ENCODE measurements at places on chromosomes 4 and X. TPM values are rescaled to one million over a fixed set of nuclear protein-coding genes. Genes with fewer than 3 reads are reported as not detected.

- no peaks in the 10 kb centered on the region for H3K36me3 ChIP-seq
- H3K4me1 ChIP-seq: no peaks in the 10 kb centered on the region
- DNase-seq: no peak
- H3K27ac ChIP-seq: no peak overlapping the region
- H3K4me3 ChIP-seq: no peak overlapping the region
- no peaks in the 10 kb centered on the region for H3K27me3 ChIP-seq
Observed at GRCh38 chrX:134688839-134689238, 30.6 kb upstream of the PLAC1 start.

DNA sequence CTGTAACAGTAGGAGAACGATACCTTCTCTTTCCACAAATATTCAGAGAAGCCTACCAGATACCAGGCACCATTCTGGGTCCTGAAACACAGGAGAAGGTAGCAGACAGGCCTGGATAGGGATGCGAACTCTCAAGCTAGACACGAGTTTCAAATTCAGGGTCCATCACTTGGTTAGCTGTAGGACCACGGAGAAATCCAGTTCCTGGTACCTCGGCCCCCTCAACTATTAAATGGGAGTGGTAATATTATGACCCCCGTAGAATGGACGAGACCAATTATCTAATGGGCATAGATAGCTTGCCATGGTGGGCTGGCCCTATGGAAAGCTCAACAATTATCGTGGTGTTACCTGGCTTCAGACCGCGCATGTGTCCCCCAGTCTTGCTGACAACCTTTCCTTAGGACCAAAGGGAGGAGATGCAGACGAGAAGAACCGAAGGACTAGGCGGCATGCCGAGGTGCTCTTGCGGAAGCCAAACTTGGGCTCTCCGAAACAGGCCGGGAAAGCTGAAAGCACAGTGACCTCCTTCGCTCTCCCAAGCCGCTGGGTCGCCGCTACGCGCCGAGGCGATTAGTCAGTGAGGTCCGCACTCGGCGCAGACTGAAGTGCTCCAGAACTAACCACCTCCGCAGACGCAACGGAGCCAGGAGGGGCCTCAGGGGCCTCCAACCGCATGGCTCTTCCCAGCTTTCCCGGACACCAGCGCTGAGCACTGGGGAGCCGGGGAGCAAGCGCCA, 19.6 kb downstream of the NKX3-2 start:
- no peak for DNase-seq
- peaks cover 100% of the 10 kb centered on the region for H3K27me3 ChIP-seq
- H3K27ac ChIP-seq: no peak overlapping the region
- no peaks in the 10 kb centered on the region for H3K4me1 ChIP-seq

- no peaks in the 10 kb centered on the region for H3K27me3 ChIP-seq
- H3K27ac ChIP-seq: no peak overlapping the region
Observed at GRCh38 chr4:6499238-6499600, 26.8 kb upstream of the PPP2R2C start.

- DNase-seq: peak; percentile 39
- peaks cover 13% of the 10 kb centered on the region for H3K36me3 ChIP-seq
- no peak overlapping the region for H3K27ac ChIP-seq
- H3K4me1 ChIP-seq: peaks cover 33% of the 10 kb centered on the region
- peaks cover 40% of the 10 kb centered on the region for H3K27me3 ChIP-seq
Observed at GRCh38 chr4:1166509-1167243, 5.7 kb downstream of the SPON2 start.

FAM9B gene
- polyA plus RNA-seq: not detected

SLC6A8 gene
- 9.1 TPM for polyA plus RNA-seq

TCEAL2 gene
- polyA plus RNA-seq: 2.6 TPM

- H3K4me3 ChIP-seq: no peak overlapping the region
- H3K4me1 ChIP-seq: no peaks in the 10 kb centered on the region
- H3K27ac ChIP-seq: no peak overlapping the region
- H3K36me3 ChIP-seq: no peaks in the 10 kb centered on the region
- no peaks in the 10 kb centered on the region for H3K27me3 ChIP-seq
Observed at GRCh38 chr4:105243446-105243845, 96.8 kb downstream of the TET2 start.

DNA sequence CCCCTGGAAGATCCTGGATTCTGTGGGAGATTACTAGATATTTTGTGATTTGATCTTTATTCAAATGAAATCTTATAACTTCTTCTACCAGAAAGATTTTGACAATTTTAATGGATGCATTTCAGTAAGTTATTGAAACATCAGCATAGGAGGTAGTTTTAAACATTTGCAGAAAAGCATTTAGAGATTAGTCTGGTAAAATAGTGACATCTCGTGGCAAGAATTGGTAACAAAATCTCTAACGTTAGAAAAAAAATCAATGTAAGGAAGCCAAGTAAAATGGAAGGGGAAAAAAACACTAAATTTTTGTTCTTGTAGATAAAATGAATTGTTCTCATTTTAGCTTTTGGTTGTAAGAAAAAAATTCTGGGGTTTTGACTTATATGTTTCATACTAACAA, 73.3 kb downstream of the TASL start:
- H3K4me3 ChIP-seq: no peak overlapping the region
- no peaks in the 10 kb centered on the region for H3K4me1 ChIP-seq
- H3K27me3 ChIP-seq: peaks cover 5% of the 10 kb centered on the region
- DNase-seq: peak; percentile 30
- no peaks in the 10 kb centered on the region for H3K36me3 ChIP-seq

GRCh38 chrX:41518127-41518840, 71.1 kb downstream of the NYX start:
- DNase-seq: no peak
- H3K4me1 ChIP-seq: no peaks in the 10 kb centered on the region
- H3K27ac ChIP-seq: no peak overlapping the region
- no peaks in the 10 kb centered on the region for H3K27me3 ChIP-seq
- H3K36me3 ChIP-seq: peaks cover 2% of the 10 kb centered on the region

GRCh38 chrX:26954029-26954428, 509.1 kb downstream of the PPP4R3C start:
- H3K4me1 ChIP-seq: no peaks in the 10 kb centered on the region
- no peaks in the 10 kb centered on the region for H3K27me3 ChIP-seq
- no peak overlapping the region for H3K27ac ChIP-seq
- no peaks in the 10 kb centered on the region for H3K36me3 ChIP-seq
- no peak for DNase-seq
- no peak overlapping the region for H3K4me3 ChIP-seq

DNA sequence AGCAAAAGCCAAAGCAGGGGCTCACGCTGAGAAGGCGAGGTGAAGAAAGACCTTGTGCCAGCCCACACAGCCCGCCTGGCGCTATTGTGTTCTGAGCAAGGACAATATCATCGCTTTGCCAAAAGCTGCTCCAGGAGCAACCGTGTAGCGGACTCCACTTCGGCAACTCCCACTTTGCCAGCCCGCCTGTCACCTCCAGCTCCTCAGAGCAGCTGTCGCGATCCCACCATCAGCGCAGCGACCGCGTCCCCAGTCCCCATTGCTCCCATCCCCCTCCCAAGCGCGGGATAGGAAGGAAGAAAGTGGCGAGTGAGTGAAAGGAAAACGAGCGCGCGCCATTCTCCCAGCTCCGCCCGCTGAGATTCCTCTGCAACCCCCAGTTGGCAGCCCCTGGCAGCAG, 759 bp downstream of the ZC4H2 start:
- peak overlapping the region; percentile 34 for H3K4me3 ChIP-seq
- H3K4me1 ChIP-seq: no peaks in the 10 kb centered on the region

- H3K36me3 ChIP-seq: no peaks in the 10 kb centered on the region
- peaks cover 15% of the 10 kb centered on the region for H3K27me3 ChIP-seq
- peak; percentile 30 for DNase-seq
Observed at GRCh38 chr4:162163892-162164759, at the start of gene FSTL5. FSTL5 (minus strand) TSS chr4:162164000; CDS start chr4:162111396, 52,604 bp downstream.

GRCh38 chr4:152991398-152991797, 55.3 kb downstream of the FHDC1 start:
- DNase-seq: no peak
- no peak overlapping the region for H3K27ac ChIP-seq
- H3K4me1 ChIP-seq: peaks cover 6% of the 10 kb centered on the region
- no peaks in the 10 kb centered on the region for H3K36me3 ChIP-seq

DNA sequence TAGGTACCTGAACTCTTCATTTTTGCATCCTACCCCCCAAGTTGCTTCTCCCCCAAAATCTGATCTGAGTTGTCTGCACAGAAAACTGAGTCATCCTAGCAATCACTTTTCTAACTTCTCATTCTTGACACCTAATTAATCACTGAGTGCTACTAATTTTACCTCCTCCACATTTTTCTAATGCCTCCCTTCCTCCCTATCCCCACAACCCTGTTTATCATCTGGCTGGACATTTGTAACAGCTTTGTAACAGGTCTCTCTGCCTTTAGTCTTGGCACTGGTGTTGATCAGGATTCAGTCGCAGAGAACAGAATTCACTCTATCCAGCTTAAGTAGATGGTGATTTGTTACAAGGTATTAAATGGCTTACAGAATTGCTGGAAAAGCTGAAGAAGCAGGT, 303.9 kb upstream of the GATB start:
- no peak overlapping the region for H3K4me3 ChIP-seq
- H3K27me3 ChIP-seq: no peaks in the 10 kb centered on the region
- H3K27ac ChIP-seq: no peak overlapping the region
- no peaks in the 10 kb centered on the region for H3K4me1 ChIP-seq

DNA sequence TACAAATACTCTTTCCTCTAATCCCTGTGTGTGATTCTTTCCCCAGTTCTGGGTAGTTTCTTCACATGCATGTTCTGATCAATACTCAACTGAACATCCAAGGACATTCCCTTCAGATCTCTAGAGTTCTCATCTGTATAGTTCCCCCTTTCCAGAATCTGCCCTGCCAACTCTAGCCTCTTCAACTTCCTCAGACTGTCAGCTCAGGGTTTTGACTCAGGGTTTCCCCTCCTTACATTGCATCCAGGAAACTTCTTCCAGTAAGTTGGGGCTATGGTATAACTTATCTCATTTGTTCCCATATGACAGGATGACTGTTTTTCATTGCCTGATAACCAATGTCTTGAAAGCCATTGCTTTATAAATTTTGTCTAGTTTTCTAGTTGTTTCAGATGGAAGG, 14.2 kb upstream of the ANKRD17 start:
- no peaks in the 10 kb centered on the region for H3K27me3 ChIP-seq
- DNase-seq: no peak
- no peaks in the 10 kb centered on the region for H3K4me1 ChIP-seq
- H3K27ac ChIP-seq: no peak overlapping the region
- no peaks in the 10 kb centered on the region for H3K36me3 ChIP-seq
- H3K4me3 ChIP-seq: no peak overlapping the region

MAOB gene
- polyA plus RNA-seq: 12.7 TPM

TTC29 gene
- 2.4 TPM for polyA plus RNA-seq

GRCh38 chr4:52588097-52588496, 71.0 kb downstream of the USP46 start:
- H3K4me1 ChIP-seq: no peaks in the 10 kb centered on the region
- H3K27me3 ChIP-seq: no peaks in the 10 kb centered on the region
- no peak for DNase-seq
- no peak overlapping the region for H3K4me3 ChIP-seq
- no peak overlapping the region for H3K27ac ChIP-seq

- H3K4me3 ChIP-seq: no peak overlapping the region
Observed at GRCh38 chrX:20664774-20665173, 398.1 kb upstream of the RPS6KA3 start.

DNA sequence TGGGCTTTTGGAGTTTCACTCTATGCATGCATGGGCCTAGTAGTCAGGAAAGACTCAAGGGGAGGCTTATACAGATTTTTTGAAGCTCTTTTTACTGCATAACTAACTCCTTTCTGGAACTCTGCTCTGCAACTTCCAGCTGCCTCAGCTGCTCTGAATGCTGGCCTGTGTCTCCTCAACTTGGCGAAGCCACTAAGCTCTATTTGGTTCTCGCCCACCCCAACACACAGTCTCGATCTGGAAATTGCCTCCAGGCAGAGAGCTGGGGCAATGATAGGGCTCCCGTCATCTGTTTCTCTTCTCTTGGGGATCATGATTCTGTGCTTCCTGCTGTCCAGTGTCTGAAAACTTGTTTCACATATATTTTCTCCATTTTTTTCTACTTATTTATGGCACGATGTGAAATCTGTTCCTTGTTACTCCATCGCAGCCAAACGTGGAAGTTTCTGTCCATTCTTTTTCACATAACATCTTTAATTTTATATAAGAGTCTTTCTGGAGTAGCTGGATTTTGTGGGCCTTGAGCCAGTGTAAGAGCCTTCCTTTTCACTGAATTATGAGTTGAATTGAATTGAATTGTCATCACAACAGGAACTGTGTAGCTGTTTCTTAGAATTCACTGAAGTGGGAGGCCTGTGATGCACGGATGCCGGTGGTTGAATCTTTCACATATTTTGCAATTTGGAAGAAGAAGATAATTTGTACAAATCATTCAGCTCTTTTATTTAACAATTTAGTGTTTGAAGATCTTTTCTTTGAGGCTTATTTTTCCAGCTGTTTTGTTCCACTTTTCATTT, 9.0 kb downstream of the ZNF275 start:
- H3K27me3 ChIP-seq: no peaks in the 10 kb centered on the region
- no peak for DNase-seq
- no peaks in the 10 kb centered on the region for H3K4me1 ChIP-seq
- H3K36me3 ChIP-seq: no peaks in the 10 kb centered on the region
- no peak overlapping the region for H3K4me3 ChIP-seq

JCHAIN gene
- 2.1 TPM for polyA plus RNA-seq

Measured in left lung (tissue), 14 donors.